Suppressor macrophage (primary cell): ENCODE measurements at places on chromosomes 7 and 10.
A peak's percentile ranks its signal among the peaks of the same experiment; 100 is the strongest.

GRCh38 chr10:1544929-1545328 is 192.4 kb downstream of the ADARB2 start:
- DNase-seq, result no peak

DNA sequence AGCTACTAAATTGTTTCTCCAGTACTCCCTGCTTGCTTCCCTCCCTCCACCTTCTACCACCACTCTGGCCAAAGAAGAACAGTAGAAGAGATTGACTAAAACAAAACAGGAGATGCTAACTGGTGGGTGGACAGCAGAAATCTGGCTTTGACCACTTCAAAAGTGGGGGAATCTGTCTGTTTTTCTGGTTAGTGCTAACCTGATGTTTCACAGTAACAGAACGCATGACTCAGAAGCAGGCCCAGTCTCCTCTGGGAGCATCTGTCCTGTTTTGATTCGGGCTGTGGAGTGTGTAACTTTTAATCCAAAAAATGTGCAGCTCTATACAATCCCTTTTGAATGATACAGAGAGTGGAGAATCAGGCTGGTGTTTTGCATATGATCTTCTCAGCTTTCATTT is 32.7 kb upstream of the ZNF438 start:
- no peak for DNase-seq

DNA sequence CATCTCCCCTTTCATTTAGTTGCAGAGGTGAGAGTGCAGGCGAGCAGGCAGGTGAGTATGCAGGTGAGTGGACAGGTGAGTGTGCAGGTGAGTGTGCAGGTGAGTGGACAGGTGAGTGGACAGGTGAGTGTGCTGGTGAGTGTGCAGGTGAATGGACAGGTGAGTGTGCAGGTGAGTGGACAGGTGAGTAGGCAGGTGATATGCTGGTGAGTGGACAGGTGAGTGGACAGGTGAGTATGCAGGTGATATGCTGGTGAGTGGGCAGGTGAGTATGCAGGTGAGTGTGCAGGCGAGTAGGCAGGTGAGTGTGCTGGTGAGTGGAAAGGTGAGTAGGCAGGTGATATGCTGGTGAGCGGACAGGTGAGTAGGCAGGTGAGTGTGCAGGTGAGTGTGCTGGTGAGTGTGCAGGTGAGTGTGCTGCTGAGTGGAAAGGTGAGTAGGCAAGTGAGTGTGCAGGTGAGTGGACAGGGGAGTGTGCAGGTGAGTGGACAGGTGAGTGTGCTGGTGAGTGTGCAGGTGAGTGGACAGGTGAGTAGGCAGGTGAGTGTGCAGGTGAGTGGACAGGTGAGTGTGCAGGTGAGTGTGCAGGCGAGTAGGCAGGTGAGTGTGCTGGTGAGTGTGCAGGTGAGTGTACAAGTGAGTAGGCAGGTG is 165.6 kb downstream of the ADARB2 start:
- no peak for DNase-seq

- DNase-seq, result peak; percentile 66
Measured at GRCh38 chr10:71757399-71757922, 15.9 kb downstream of the VSIR start.

GRCh38 chr7:47390914-47391313 is 191.0 kb downstream of the TNS3 start:
- DNase-seq, result no peak

DNA sequence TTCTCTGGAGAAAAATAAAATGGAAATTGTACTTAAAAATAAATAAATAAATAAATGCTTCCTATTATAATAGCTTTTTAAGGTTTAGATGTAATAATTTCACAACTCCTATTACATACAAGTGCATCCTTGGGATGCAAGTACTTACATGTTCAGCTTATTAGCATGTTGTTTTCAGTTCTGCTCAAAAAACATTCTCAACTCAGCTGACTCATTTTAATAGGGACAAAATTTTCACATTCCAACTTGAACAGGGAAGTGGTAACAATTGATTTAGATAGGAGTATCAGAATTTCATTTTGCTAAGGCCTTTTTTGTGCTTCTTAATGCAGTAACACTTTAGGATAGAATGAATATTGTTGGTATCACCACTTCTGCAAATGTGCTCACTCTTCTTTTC is 16.7 kb upstream of the PAPSS2 start:
- DNase-seq, result no peak

DNA sequence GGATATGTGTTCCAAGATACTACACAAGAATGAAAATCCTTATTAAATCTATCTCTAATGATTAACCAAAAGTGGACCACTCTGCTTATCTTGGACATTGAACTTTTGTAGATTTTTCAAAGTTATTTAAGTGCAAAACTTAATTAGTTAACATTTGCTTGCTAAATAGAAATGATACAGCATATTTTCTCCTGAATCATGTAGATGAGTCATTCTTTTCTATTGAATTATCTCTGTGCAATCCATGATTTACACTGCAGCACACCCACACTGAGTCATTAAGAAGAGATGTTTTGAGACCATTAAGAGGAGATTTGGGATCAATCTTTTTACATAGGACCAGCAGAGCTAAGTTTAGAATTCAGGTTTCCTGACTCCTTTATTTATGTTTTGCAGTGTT is 6.6 kb upstream of the ABCC2 start:
- peak; percentile 17 for DNase-seq

GRCh38 chr10:123538401-123539320 is 127.5 kb upstream of the GPR26 start:
- no peak for DNase-seq

DNA sequence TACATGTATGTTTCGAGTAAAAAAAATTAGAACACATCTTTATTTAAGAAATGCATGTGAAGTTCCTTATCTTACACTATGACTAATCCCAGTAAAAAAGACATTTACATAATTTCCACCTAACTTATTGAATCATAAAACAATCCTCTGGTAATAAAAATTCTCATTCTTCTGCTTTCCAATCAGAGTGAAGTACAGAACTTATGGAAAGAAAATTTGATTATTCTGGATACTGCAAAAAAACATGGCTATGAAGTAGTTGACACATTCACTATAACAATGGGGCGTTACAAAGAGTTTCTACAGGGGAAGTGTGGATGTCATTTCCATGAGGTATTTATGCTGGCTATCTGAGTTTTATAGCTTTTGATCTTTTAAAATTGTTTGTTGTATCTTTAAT is 57.7 kb upstream of the WNT16 start:
- DNase-seq, result no peak

DNA sequence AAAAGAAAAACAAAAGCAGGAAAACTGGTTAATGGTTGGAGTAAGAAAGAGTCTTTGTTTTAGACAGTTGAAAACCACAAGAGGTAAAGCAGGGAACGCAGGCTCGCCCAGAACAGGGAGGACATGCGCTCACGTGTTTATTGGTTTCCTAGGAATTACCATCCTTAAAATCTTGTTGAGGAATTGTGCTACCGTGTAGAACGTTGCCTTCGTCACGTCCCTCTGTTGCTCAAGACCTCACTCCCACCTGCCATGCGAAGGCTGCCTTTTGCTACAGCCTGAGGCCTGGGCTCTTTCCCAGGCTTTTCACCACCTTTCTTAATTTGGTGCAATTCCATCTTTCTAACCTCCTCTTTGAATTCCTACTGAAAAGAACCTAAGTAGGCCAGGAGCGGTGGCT is 61.6 kb upstream of the CAMK1D start:
- no peak for DNase-seq

DNA sequence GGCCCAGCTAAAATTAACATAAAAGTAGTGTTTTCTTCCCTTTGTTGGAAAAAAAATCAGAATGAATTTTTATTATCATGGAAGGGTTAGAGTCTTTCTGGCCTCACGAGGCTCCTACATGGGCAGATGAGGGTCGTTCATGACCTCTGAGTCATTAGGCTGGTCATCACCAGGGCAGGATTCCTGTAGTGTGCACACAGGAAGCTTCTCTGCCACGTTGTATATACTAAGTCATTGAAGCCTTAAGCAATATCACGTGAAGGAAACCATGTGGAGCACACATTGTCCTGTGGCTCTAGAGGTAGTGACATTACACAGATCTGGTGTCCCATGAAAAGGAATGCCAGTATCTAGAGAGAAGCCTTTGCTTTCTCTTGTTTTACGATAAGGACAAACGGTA is 84.7 kb upstream of the C1QL3 start:
- DNase-seq, result no peak

GRCh38 chr10:118463740-118464139 is 121.6 kb upstream of the FAM204A start:
- DNase-seq, result no peak

- DNase-seq, result no peak
Measured at GRCh38 chr7:31335161-31335856, 5.2 kb downstream of the NEUROD6 start.

DNA sequence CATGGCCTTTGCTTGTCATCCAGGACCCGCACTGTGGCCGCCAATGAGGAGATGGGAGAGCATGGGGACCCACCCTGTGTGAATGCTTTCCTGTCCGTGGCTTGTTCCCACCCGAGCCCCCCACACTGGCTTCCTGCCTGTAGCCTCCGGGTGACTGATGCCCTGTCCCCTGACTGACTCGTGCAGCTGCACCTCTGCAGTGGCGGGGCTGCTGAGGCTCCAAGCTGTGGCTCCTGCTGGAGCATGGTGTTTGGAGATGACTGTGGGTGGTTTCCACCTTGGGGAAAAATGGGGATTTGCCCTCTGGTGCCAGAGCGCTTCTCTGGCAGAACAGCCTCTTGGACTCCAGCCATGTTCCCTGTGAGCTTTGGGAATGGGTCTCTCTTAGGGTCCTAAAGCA is 2.1 kb downstream of the CAMK1D start:
- no peak for DNase-seq

- DNase-seq, result no peak
Measured at GRCh38 chr7:100966542-100967291, 2.6 kb upstream of the MUC12 start.

GRCh38 chr7:26511866-26512265 is 220.2 kb downstream of the SNX10 start:
- no peak for DNase-seq

- no peak for DNase-seq
Measured at GRCh38 chr10:33215635-33216034, 118.8 kb downstream of the NRP1 start.

DNA sequence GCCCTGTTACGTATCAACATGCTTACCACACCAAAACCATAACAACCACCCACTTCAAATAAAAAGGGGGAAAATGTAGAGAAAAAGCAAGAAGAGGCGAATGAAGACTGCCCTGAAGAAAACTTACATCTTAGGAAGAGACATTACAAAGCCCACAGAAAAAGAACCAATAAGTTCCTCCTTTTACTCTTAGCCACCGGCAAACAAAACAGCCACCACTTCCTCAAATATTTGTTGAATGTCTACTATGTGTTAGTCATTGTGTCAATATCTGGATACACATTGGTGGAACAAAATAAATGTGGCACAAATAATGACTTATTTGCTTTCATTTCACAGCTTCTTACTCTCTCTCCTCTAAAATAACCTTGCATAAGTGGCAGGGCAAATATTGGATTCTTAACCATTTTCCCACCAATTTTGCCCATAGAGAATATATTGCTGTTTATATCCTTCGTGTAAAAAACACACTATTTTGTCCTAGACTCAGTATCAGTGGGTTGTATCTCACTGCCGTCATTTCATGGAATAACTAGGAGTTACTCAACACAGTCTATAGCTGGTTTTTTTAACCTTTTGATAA is 106.8 kb downstream of the ANK3 start:
- peak; percentile 83 for DNase-seq

GRCh38 chr10:124075231-124075955 is 18.0 kb downstream of the CHST15 start:
- DNase-seq, result no peak

DNA sequence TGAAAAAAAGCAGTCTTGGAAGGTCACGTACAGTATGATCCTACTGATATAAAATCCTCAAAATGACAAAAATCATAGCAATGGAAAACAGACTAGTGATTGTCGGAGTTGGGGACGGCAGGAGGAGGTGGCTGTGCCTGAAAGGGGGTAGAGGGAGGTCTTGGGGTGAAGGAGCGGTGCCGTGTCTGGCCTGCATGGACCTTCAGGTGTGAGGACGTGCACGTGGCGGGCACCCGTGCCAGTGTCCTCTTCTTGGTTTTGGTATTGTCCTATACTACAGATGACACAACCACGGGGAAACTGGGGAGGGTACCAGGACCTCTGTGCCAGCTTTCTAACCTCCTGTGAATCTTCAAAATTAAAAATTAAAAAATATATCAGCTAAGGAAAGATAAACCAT is 73.0 kb downstream of the COBL start:
- no peak for DNase-seq

- no peak for DNase-seq
Measured at GRCh38 chr7:28114056-28114455, 66.5 kb downstream of the JAZF1 start.

DNA sequence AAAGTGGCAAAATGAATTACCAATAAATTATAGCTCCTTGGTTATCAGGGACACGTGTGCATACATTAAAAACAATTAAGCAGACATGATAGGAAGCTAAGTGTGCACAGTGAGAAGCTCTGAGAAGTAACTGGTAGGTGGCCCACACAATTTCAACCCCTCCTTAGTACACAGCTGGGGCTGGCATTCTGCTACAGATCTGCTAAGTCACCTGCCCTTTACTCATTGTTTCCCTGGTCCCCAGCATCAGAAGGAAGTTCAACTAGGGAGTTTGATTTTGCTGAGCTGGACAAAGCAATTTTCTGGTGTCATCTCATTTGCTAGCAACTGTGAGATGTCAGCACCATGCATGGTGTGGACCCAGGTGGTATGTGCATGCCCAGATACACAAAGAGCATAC is 424.1 kb upstream of the NPVF start:
- DNase-seq, result peak; percentile 18

DNA sequence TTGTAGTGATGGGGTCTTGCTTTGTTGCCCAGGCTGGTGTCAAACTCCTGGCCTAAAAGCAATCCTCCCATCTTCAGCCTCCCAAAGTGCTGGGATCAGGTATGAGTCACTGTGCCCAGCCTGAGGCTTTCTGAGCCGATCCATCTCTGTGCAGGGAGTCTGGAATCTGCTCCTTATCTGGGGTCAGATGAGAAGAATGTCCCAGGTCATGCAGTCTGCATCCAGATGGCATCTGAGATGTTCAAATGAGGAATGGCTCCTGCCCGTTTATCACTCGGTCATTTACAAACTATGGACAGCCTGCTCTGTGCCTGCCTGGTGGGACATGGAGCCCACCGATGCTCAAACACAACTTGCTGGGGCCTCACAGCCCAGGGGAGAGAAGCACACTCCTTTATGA is 11.1 kb upstream of the SLC18A3 start:
- DNase-seq, result no peak
